Endodermal cell (in vitro differentiated cells): ENCODE measurements at places on chromosomes 1 and 21.

DNA sequence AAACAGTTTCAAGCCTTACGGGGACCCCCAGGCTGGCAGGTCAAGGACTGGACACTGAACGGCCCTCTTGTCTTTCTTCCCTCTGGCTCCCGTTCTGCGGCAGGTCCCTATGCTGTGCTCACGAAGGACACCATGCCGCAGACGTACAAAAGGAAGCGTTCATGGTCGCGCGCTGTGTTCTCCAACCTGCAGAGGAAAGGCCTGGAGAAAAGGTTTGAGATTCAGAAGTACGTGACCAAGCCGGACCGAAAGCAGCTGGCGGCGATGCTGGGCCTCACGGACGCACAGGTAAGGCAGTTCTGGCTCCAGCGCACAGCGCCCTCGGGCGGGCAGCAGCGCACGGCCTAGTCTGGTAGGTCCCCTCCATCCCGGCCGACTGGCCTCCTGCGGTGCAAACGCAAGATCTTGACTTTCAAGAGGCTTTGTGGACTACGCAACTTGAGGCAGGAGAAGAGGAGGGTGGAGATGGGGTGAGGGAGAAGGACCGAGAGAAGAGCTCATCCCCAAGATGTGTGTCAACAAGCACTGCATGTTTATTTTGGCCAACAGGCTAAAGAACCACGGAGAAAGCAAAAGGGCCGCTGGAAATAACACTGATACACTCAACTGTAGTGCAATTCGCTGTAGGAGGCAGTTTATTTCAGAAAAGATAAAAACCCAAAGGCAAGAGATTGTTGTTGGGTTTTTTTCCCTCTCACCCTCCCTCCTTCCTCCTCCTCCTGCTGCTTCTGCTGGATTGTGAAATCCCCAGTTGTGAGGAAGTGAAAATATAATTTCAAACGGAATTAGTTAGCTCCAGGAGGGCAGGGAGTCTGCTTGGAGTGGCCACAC, 3.0 kb downstream of the HLX start:
- DNase-seq, result peak; percentile 96

DNA sequence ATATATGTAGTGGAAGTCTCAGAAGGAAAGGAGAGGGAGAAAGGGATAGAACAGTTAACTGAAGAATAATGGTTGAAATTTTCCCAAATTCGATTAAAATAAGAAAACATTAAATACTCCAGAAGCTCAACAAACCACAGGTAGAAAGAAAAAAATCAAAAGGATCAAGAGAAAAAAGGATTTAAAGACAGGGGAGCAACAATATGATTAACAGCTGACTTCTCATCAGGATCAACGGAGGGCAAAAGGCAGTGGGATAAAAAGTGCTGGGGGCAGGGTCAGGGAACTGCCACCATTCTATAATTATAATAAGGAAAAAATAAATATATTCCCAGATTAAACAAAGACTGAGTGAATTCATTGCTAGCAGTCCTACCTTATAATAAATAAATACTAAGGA, 55.3 kb downstream of the CDKN2C start:
- no peak for DNase-seq

GRCh38 chr1:89489047-89489729, 35.4 kb upstream of the LRRC8B start:
- no peak for DNase-seq

- no peak for DNase-seq
Observed at GRCh38 chr1:221439008-221439746, 302.7 kb downstream of the DUSP10 start.

DNA sequence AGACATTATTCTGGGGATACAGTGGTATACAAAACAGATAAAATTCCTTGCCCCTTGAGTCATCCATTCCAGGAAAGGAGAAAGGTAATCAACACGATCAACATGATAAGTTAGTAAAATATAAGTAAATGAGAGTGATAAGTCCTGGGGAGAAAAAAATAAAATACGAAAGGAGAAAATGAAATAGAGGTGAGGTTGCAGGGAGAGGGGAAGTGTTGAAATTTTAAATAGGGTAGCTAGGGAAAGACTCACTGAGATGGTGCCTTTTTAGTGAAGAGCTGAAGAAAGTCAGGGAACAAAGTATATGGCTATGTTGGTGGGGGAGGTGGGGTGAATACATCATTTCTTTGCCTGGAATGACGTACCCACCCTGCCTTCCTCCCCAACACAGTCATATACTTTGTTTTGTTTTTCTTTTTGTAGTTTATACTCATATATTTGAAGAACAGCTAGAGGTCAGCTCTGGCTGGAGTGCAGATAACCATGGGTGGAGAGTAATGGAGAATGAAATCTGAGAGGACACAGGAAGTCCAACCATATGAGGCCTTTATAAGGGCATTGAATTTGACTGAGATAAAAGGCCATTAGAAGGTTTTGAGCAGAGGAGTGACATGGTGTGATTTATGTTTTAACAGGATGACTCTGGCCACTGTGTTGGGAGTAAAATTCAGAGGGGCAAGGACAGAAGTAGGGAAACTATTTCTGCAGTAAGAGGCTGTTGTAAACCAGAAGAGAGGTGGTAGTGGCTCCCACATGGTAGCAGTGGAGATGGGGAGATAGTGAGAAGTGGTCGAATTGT, 54.8 kb downstream of the OSBPL9 start:
- DNase-seq, result no peak

DNA sequence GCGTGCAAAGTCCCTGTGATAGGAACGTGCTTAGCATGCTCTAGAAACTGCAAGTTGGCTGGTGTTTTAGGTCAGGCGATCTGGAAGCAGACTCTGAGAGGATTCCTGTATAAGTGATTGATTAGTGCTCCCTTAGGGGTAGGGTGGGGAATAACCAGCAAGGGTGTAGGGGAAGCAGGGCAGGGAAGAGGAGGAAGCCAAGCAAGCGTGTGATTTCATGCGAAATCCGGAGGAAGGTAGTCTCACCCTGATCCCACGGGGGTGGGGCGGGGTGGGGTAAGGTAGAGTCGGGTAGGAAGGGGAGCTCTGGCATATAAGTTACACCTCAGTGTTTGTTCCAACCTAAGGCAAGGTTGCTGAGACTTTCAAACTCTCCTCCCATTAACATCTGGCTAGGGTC, 24.9 kb upstream of the CTPS1 start:
- DNase-seq, result no peak

DNA sequence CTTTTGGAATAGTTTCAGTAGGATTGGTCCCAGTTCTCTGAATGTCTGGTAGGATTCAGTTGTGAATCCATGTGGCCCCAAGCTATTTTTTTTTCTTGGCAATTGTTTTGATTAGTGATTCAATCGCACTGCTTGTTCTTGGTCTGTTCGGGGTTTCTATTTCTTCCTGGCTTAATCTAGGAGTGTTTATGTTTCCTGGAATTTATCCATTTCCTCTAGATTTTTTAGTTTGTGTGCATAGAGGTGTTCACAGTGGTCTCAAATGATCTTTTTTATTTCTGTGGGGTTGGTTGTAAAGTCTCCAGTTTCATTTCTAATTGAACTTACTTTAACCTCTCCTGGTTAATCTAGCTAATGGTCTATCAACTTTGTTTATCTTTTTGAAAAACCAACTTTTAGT, 117.6 kb downstream of the NME7 start:
- no peak for DNase-seq

DNA sequence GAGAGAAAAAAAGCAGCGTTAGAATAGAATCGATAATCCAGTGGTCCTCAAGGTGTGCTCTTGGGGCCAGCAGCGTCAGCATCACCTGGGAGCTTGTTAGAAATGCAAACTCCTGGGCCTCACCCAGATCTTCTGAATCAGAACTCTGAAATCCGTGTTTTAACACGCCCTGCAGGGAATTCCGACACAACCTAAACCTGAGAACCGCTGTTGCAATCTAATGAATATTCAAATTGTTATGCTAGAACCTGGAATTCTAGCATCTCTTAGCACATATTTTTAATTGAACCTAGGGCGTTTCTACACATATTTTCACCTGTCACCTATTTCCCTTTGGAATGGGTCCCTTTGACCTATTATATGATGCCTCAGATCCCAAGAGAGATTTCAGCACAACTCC, 175.7 kb downstream of the PSMG1 start:
- DNase-seq, result no peak

DNA sequence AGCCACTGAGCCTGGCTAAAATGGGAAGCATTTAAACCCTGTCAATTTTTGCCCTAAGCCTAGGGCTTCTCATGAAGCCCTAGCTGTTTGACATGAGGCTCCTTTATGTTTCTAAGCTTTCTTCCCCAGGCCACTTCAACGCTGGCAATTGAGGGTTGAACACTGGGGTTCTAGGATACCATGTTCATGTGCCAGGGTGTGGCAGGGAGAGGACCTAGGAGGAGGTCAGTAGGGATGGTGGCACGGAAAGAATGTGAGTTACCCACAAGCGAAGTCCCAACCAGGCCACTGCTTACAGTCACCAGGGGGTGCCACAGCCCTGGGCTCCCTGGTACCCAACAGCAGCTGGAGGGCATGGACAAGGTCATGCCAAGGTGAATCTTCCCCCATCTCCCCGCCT, 90.8 kb upstream of the AJAP1 start:
- no peak for DNase-seq

DNA sequence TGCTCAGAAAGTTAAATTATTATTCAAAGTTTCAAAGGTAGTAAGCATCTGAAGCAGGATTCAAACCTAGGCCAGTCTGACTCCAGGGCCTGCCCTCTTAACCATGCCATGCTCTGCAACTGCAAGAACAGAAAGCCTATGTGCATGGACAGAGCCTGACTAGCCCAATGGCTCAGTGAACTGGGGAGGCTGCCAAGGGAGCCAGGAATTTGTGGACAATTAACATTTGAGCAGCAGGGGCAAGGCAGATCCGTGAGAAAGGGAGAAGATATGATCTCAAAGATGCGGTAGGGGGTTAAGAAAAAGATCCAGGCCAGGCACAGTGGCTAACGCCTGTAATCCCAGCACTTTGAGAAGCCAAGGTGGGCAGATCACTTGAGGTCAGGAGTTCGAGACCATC, 6.5 kb upstream of the ATP1A4 start:
- DNase-seq, result no peak

- no peak for DNase-seq
Observed at GRCh38 chr21:26457817-26458216, 115.3 kb downstream of the CYYR1 start.

DNA sequence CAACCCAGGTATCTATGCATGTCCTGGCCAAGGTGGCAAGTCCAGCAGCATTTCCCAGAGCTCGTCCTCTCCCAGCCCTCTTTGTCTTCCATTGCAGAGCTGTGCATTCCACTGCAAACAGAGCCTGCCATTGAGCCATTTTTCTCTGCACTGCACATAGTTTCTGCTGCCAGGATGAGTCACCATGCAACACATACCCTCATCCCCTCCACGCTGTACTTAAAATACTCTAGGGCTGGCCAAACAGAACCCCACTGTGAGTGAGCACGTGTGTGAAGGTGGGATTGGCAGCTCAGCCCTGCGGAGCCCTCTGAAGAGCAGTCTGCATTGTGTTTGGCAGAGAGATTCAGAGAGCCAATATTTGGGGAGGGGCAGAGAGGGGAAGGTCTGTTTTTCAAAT, 3.9 kb upstream of the ATP1B1 start:
- no peak for DNase-seq

GRCh38 chr1:171052977-171053376, 37.7 kb upstream of the FMO3 start:
- DNase-seq, result no peak

- DNase-seq, result no peak
Observed at GRCh38 chr1:28507247-28507645, 1.4 kb downstream of the RCC1 start.

DNA sequence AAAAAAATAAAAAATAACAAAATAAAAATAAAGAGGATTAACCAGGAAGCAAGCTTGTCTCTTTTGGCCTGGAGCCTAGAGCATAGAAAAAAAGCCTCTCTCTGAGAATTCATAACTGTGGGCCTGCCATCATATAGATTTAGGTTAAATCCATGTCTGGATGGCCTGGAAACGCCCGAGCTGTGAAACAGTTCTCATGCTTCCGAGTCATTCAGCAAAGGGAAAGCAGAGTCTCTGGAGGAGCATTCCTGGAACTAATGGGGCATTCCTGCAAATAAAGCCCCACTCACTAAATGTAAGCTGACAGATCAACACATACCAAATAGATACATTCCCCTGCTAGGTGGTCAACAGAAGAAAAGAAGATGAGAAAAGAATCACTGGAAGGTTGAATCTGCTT, 75.8 kb upstream of the GNG4 start:
- no peak for DNase-seq

- DNase-seq, result no peak
Observed at GRCh38 chr1:225362805-225363204, 65.0 kb downstream of the LBR start.

- no peak for DNase-seq
Observed at GRCh38 chr1:163604321-163604720, 282.6 kb downstream of the NUF2 start.

DNA sequence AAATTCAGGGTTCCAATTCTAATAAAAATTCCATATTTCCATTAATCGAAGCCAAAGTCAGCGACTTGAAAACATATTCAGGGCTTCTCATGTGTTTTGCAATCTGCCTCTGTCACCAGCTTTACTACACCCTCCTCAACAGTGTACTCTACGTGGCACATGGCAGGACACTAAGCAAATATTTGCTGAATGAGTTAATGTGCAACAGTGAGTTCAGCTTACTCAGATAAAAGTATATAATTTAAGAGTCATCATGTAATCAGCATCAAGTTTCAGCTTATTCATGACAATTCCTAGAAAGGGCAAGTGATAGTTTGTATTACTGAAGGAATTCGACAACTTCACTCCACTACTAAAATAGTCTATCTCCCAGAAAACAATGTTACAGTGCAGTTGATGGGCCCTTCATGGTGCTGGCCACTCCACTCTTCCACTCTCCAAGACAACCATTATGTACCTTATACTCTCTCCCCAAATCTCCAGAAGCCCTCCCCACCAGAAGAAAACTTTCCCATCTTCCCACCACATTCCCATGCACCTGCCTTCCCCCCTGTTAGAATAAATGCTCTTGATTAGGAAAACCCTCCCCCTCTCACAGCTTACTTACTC, 97.3 kb downstream of the TTLL7 start:
- DNase-seq, result no peak

GRCh38 chr1:93541045-93541444, 93.1 kb downstream of the FNBP1L start:
- DNase-seq, result no peak

- DNase-seq, result no peak
Observed at GRCh38 chr1:180951836-180952656, 39.3 kb downstream of the KIAA1614 start.
